ENCODE measurements at places on chromosomes 13 and 19.

DNA sequence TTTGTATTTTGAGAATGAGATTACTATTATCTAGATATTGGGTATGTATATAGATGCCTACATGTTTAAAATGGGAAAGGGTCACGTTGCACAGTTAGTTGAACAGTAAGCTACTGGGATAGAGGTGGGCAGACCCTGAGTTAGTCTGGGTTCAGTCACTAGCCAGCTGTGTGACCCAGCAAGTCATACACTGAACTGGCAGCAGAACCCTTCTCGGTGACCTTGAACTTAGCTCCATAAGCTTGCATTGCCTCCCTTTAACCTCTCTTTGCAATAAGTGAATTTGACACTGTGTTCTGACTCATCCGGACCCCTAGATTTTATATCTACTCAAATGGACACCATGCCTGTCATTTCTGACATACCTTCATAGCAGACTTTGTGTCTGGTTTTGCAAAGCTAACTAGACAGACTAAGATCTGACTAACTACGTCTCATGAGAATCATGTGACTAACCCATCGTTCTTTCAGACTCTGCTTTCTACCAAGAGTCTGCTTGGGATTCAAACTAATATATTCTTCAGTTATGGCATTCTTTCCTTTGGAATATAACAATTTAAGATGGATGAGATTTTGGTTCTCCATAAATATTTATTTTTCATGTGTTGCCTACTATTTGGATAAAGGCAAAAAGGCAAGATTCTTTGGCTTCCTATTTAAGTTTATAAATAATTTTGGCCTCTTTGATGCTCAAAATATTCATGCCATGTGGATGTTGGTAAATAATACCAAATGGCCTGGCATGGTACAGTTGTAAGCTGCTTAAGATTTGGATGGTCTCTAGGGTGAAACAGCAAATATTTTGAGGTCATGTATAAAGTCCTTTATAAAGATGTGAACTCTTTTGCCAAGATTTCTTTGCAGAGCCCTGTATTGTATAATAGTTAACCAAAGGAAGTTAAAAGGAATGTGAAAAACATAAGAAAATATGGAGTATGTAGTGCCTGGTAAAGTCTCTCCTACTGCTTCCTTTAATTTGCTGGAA, 159.3 kb downstream of the ITGBL1 start:
- DNase-seq = no peak

GRCh38 chr13:72151241-72151640, 284.2 kb upstream of the DACH1 start:
- DNase-seq = no peak

DNA sequence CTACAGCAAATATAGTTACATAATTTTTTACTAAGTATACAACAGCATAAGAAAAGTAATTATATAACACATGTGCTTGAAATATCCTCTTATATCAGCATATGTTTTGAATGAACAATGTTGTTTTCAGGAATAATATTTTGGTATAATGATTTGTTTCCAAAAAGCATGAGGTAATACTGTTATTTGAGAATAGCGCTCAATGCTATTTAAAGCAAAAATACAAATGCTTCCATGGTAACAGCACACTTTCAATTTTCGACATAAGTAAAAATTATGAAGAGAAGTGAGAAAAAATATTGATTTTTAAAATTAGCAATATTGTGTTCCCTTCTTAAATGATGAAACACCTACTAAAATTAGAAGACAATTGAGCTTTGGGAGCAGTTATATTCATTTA, 715.9 kb upstream of the ATXN8OS start:
- no peak for DNase-seq

DNA sequence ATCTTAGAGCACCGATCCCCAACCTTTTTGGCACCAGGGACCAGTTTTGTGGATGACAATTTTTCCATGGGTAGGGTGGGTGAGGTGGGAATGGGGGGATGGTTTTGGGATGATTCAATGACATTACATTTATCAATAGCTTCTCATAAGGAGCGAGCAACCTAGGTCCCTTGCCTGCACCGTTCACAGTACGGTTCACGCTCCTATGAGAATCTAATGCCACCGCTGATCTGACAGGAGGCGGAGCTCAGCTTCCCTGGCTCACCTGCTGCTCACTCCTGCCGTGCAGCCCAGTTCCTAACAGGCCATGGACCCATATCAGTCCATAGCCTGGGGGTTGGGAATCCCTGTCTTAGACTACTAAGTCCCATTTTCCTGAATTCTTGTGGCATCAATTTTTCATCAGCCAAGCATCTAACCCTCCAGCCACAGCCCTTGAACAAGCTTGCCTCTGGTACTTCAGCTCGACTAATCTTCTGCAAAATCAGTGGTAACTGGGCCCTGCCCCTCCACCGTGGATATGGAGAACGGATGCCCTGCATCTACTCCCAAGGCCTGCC, 37.0 kb upstream of the MAP3K10 start:
- no peak for DNase-seq

DNA sequence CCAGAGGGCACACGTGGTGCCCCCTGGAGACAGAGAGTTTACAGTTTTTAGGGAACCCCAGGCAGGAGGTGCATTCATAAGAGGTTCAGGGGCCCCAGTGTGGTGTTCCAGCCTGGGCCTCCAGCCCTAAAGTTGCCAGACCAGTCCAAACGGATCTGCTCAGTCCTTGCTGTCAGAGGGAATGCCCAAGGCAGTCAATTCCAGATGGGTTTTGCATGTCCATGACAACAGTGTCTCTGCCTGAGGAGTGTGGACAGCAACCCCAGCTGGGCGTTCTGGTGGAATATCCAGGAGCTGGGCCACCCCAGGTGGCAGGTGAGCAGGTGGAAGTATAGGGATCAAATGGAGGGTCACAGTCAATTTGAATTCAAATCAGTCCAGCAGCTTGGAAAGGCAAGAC, 25.3 kb downstream of the FBXO27 start:
- DNase-seq = no peak

DNA sequence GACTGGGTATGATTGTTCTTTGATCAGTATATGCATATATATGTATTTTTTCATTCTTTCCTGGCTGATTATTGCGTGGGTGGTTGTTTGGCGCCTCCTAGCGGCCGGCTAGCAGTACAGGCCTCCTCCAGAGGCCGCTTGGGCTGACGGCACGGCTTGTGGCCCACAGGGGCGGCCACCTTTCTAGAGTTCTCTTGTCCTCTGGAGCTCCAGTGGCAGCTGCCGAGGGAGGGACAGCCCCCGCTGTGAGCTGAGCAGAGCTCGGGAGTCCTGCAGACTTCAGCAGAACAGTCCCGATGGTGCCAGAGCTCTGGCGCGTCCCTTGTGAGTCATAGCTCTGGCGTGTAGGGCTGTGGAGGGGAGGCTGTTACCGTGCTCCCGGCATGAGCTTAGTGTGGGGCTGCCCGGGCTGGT, 22.5 kb upstream of the ZNF429 start:
- no peak for DNase-seq

DNA sequence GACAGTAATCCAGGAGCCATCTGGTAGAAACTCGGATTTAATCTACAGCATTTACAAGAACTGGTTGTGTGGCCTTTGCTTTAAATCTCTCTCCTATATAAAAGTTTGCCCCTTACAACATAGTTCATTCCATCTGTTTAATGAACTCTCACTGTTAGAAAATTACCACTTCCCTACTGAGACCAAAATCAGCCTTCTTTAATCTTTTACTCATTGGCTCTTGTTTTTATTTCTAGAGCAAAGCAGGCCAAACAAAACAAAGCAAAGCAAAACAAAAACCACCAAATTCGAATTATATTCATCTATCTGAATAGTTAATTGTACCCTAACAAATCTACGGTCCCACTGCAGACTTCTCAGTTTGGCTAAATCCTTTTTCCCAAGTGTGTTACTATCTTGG, 127.0 kb downstream of the UGGT2 start:
- DNase-seq = no peak

DNA sequence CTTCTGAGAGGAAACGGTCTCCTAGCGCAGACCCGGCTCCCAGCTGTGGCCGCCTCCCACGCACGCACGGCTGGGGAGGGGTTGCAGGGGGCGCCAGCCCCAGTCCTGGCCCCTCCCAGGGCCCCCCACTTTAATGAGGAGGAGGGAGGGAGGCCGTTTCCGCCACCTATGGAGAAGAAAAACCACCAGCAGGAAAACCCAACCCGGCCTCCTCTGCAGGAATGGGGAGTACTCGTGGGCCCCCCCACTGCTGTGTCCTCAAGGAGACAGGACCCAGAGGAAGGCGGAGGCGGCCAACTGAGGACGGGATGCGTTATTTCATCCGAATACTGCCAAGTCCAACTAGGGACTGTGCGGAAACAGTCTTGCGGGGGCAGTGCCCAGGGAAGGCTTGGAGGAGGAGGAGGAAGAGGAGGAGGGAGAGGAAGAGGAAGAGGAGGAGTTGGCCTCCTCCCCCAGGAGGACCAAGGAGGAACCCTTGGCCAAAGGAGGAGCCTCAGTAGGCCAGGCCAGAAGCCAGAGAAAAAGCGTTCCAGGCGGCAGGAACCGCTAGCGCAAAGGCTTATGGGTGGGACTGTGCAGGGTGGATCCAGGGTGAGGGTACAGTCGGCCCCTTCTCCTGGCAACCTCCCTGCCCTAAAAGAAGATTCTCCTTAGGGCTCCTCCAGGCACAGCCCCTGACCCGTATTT, 3.9 kb upstream of the SSBP4 start:
- DNase-seq = no peak

GRCh38 chr19:50893047-50893736, 18.0 kb downstream of the KLK4 start:
- no peak for DNase-seq

- DNase-seq = no peak
Observed at GRCh38 chr13:51327961-51328360, 11.5 kb upstream of the SERPINE3 start.

DNA sequence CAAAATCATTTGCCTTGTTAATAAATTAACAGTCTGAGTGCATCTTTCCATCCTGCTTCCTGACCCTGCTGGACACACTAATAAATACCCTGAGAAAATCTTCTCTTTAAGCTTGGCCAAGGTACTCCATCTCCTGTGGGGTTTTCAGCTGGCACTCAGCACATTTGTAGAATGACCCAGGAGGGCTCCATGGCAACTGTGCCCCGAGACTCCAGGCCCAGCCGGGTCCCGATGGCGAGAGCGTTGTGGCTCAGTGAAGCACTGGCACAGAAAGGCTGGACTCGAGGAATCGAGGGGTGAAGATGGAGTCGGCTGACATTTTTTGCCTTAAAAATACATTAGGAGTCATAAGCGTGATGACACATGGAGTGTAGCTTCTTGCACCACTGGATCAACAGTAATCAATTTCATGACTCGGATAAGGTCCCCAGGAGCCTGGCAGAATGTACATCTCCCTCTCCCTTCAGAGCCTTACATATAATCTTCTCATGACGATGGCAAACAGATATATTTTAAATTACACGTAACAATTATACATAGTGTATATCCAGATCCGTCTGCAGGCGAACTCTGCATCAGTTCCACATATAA, 85.4 kb downstream of the SLC7A1 start:
- DNase-seq = no peak

- no peak for DNase-seq
Observed at GRCh38 chr19:14416817-14417231, 2.3 kb downstream of the DDX39A start.

- DNase-seq = no peak
Observed at GRCh38 chr13:109783815-109784589, 2.4 kb downstream of the IRS2 start.

GRCh38 chr19:7720351-7720750, 11.6 kb downstream of the CLEC4G start:
- DNase-seq = no peak

DNA sequence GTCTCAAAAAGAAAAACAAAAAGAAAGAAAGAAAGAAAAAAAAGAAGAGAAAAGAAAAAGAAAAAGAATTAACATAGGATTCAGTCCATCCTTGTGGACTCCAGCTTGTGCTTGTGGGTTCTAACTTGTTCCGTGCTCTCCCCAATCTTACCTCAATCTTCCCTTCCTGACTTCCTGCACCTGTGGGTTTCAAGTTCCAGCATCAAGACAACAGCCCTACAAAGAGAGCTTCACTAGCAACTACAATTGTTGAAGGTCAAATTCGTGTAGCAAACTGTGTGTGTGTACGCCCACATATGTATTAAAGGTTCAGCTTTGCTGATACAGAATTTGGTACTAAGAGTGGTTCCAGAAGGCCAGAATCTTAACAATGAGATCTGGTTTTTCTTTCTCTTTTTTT, 25.3 kb downstream of the FXYD5 start:
- no peak for DNase-seq

GRCh38 chr19:6073858-6074708, 36.2 kb downstream of the RFX2 start:
- DNase-seq = no peak

DNA sequence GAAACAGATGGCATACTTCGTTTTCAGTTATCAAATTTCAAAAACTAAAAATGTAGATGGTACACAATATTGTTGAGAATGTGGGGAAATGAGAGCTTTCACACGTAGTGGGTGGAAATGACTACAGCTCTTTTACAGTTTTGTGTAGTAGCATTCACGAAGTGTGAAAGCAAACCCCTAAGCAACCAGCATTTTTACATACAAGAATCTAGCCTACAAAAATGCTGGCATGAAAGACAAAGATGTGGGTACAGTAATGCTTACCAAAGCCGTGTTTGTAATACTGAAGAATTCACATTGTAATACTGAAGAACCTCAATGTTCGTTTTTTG, 6.3 kb upstream of the ZNF283 start:
- DNase-seq = no peak

- DNase-seq = no peak
Observed at GRCh38 chr13:39656325-39656677, 839 bp downstream of the COG6 start.

GRCh38 chr19:47691782-47692181, 21.4 kb upstream of the EHD2 start:
- no peak for DNase-seq

All from NCI-H187 (cell line).